ENCODE measurements at places on chromosomes 3 and 15. TPM values are rescaled to one million over a fixed set of nuclear protein-coding genes. Genes with fewer than 3 reads are reported as not detected.

The FAM107A gene
- not detected for polyA plus RNA-seq

The SI gene
- not detected for polyA plus RNA-seq

The CAMK2N2 gene
- polyA plus RNA-seq: not detected

- DNase-seq: no peak
These were observed 1.5 kb downstream of the SATB1 start for GRCh38 chr3:18423401-18424212.

- DNase-seq: no peak
These were observed 15.4 kb upstream of the OXTR start for GRCh38 chr3:8784676-8785435.

GRCh38 chr3:2615080-2615479 lies 495.1 kb downstream of the IL5RA start:
- no peak for DNase-seq

GRCh38 chr3:150005243-150006112 lies 34.8 kb upstream of the PFN2 start:
- DNase-seq: no peak

- DNase-seq: no peak
These were observed 62.0 kb downstream of the LEKR1 start for GRCh38 chr3:156888176-156888575.

GRCh38 chr15:61869656-61870055 lies 190.6 kb downstream of the VPS13C start:
- DNase-seq: no peak

GRCh38 chr15:34889476-34889875 lies 80.1 kb downstream of the AQR start:
- no peak for DNase-seq

GRCh38 chr3:73294537-73294936 lies 233.1 kb downstream of the EBLN2 start:
- no peak for DNase-seq

DNA sequence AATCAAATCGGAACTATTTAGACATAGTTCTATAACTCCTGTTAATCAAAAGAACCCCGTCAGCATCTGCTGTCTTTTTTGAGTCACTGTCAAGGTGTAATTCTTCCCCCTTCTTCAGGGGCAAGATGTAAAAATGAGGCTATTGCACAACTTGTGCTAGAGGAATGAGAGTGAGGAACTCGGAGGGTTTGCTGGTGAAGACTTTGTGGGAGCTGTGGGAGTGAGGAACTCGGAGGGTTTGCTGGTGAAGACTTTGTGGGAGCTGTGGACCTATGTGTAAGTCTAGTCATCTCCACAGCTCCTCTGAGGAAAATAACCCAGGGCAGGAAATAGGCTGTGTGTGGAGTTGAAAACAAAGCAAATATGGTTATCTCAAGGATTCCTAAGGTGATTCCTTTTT lies 2.5 kb upstream of the CERS3 start:
- DNase-seq: no peak

DNA sequence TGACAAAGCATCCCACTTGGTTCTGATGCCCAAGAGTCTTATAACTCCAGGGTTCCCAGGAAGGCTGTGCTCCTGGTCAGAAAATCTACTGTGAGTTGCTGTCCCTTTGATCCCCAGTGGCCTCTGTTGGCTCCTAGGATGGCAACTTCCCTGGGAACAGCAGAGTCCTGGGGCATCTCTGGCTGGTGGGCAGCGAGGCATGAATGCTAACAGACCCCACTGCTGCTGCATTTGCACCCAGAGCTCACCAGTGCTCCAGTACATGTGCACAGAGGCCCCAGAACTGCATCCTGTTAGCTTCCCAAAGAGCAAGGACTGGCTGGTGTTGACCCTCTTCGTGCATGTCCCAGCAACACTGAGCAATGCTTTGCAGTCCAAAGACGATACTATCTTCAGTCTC lies 15.7 kb downstream of the CAV3 start:
- DNase-seq: no peak

DNA sequence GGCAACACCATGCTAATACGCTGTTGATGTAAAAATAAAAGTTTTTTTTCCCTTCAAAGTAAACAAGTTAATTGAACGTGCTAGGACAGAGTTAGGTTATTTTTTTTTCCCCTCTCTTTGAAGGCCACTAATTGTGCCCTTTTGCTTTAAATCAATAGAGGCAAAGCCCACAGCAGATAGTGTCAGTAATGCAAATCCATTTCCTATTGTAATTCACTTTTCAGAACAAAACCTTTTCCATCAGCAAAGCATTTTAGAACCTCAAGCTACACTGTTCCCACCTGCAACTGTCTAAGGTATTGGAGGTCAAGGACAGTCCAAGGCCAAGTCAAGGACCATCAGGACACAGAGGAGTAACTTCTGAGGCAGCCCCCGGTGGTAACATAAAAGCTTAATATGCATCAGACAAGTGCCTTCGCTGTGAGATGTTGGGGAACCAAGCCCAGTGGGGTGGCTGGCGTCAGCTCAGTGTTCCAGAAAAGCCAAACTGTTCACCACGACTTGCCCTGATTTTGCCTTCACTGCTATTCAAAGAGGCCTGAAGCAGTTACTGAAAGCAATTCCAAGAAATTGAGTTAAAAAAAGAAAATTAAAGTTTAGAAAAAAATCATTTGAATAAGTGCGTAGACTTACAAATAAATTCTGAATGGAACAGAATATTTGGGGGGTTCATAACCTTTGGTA lies 65.8 kb upstream of the ICE2 start:
- DNase-seq: no peak

- no peak for DNase-seq
These were observed 426.5 kb upstream of the CDIN1 start for GRCh38 chr15:36152936-36153335.

DNA sequence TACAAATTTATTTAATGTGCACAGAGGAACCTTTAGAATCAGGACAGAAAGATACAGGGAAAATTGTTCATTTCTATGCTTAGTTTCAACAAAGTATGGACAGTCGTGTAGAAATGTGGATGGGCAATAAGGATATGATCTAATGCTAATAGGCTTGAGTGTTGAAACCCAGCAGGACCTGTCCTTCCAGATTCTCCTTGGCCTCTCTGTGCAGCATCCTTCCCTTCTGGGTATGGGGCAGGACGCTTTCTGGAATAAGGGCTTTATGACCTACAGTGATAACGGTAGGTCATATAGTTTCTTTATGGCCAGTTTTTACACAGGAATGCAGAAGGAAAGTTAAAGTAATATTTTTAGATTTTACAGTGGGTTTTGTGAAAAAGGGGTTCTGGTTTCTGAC lies 698.1 kb downstream of the SI start:
- DNase-seq: no peak

GRCh38 chr3:72448858-72449257 lies 399.4 kb downstream of the SHQ1 start:
- no peak for DNase-seq

DNA sequence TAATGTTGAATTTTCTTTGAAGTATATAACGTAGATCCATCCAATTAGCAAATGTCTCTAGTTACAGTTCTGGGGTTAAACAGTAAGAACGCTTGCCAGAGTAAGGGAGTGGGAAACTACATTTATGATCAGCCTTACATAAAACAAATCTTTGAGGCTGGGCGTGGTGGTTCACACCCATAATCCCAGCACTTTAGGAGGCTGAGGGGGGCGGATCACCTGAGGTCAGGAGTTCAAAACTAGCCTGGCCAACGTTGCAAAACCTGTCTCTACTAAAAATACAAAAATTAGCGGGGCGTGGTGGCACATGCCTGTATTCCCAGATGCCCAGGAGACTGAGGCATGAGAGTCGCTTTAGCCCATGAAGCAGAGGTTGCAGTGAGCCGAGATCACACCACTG lies 50.1 kb upstream of the GATM start:
- DNase-seq: no peak

GRCh38 chr3:182258538-182259177 lies 534.6 kb upstream of the ATP11B start:
- no peak for DNase-seq

DNA sequence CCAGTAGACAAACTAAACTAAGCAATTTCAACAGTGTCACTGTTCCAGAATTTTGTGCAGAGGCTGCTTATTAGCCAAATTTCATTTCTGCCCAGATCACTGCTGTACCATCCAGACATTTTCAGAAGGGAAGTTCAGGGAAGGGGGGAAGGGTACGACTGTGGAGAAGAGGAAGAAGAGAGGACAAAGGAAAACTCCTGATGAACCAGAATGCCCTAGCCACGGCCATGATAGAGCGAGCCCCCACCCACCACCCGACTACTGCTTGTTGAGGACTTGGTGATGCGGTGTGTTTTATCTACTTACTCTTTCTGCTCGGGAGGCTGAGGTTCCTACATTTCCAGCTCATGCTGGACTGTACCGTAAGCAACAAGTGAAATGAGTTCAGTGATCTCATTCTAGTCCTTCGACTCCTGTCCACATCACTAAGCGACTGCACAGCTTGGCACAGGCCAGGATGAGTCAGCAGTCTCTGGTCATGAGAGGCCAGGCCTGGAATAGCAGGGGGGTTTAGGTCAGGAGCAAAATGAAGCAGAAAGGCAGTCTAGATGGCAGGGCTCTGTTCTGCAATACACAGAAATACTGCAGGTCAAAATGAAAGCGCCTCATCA lies 330.8 kb downstream of the TIGIT start:
- no peak for DNase-seq

Measured in CD14-positive monocyte (primary cell).